ENCODE measurements at places on chromosomes 4 and X.

GRCh38 chr4:158767451-158767850 is 1.4 kb upstream of the FNIP2 start:
- no peak for DNase-seq

- no peak for DNase-seq
These were observed 194.7 kb downstream of the OPHN1 start for GRCh38 chrX:68238568-68238967.

GRCh38 chrX:7147413-7147977 is at the start of gene STS:
Gene STS (plus strand): TSS chrX:7147712. CDS start chrX:7253200, 105,488 bp downstream.
- DNase-seq, result peak; percentile 56

- no peak for DNase-seq
These were observed 59.8 kb downstream of the TBCK start for GRCh38 chr4:106256190-106256589.

GRCh38 chr4:110139815-110140214 is 58.6 kb downstream of the ELOVL6 start:
- DNase-seq, result no peak

- DNase-seq, result no peak
These were observed 78.0 kb downstream of the PRDM5 start for GRCh38 chr4:120844528-120844921.

DNA sequence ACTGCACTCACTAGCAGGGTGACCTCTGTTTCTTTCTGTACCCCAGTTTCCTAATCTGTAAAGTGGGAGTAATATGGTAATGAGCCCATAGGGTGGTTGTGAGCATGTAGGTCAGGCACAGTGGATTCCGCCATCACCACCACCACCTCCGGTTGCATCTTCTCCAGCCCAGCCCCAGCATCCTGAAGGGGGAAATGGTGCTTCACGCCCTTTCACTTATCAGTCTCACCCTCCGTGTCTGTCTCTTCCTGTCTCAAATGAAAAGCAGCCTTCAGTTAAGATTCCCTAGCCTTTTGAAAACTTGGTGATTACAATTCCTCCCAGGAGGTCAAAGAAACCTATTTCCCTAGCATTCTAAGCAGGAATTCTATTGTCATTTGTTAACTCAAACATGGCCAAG is 16.9 kb upstream of the XPNPEP2 start:
- DNase-seq, result peak; percentile 40

DNA sequence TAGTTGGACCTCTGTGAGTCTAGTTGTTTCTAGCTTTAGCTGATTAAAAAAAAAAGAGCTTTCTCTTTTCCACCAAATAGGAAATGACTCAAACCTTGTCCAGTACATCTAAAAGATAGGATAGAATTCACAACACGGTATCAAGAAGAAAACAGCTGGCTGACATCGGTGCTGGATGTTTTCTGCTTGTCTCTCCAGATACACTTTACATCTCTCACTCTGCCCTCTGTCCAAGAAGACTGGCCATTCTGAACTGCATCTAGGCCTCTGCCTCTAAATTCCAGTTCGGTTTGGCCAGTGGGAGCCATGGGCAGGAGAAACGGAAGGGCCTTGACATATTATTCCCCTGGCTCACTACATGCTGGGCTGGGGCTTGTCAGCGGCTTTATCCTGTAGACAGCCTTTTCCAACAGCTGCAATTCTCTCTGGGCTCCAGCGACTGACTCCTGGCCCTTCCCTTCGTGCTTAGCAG is 57.3 kb upstream of the SHISA3 start:
- DNase-seq, result no peak

- no peak for DNase-seq
These were observed 17.7 kb downstream of the UBE2D3 start for GRCh38 chr4:102809691-102810090.

DNA sequence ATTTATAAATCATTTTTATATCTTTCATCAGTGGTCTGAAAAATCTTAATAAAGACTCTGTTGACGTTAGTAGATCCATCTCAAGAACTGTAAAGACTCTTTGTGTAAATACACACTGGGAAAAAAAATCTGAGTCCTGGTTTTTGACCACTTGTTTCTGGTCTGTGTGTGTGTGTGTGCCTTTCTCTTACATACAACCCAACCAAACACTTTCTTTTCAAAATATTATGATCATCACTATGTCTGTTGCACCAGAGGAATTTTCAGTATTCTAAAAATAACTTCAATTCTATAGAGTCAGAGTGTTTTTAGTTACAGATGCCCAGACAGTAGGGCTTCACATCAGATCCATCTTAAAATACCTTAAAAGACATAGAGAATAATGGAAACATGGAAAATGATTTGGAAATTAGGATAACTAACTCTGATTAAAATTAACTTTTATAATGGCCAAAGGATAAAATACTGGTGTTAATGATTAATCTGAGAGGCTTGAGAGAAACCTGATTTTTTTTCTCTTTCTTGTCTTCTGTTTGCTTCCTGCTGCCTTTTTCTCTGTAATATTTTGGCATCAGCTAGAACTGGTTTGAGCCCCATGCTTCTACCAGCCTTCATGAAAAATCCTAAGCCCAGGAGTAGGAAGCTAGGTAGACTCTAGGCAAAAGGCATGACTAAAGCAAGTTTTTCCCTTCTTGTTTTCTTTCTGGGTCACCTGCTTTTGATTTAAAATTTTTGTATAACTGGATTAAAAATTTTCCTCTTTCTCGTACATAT is 99.7 kb downstream of the ATXN3L start:
- DNase-seq, result no peak

GRCh38 chrX:134738986-134739740 is 80.9 kb upstream of the PLAC1 start:
- DNase-seq, result no peak

GRCh38 chr4:24568425-24568824 is 15.9 kb downstream of the DHX15 start:
- DNase-seq, result no peak

DNA sequence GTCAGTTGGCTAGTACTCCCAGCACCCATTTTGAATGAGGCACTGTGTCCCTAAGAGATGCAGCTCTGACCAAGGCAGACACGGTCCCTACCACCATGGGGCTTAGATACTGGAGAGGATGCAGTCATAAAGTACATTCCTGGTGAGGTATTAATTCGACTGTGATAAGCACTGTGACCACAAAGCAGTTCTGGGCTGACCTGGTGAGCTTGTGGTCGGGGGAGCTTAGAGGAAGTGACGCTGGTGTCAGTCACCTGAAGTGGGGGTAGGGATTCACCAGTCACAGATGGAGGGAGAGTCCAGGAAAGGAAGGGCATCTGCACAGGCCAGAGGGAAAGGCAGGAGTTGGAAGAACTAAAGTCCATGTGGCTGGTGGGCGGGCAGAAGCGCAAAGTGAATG is 15.8 kb upstream of the CLTRN start:
- DNase-seq, result no peak

DNA sequence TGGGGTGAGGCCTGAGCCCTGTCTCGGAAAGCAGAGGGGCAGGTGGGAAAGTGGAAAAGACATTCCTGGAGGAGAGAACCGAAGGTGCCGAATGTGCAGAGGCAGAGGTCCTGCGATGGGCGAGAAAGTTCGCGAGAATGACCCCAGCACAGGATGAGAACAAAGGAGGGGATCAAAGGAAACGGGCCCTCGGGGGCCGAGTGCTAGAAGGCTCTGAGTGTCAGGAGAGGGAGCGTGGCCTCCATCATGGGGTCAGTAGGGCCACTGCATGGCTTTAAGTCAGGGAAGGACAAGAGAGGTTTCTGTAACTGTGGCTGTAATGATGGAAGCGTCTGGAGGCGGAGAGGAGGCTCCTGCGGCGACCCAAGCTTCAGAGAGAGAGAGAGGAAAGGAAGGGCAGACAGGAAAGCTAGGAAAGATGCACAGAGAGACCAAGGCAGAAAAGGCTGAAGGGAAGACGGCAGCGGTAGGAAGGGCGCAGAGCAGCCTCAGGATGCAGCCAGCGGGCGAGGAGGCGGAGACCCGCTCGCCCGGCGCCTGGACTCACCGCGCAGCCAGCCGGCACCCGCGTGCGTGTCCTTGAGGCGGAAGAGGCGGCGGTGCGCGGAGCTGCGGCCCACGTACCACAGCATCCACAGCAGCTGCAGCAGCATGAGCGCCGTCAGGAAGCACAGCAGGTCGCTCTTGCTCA is 669 bp downstream of the OTOP1 start:
- DNase-seq, result no peak

Measured in CD8-positive, alpha-beta memory T cell (primary cell).